ENCODE measurements at places on chromosomes 6 and 20.

DNA sequence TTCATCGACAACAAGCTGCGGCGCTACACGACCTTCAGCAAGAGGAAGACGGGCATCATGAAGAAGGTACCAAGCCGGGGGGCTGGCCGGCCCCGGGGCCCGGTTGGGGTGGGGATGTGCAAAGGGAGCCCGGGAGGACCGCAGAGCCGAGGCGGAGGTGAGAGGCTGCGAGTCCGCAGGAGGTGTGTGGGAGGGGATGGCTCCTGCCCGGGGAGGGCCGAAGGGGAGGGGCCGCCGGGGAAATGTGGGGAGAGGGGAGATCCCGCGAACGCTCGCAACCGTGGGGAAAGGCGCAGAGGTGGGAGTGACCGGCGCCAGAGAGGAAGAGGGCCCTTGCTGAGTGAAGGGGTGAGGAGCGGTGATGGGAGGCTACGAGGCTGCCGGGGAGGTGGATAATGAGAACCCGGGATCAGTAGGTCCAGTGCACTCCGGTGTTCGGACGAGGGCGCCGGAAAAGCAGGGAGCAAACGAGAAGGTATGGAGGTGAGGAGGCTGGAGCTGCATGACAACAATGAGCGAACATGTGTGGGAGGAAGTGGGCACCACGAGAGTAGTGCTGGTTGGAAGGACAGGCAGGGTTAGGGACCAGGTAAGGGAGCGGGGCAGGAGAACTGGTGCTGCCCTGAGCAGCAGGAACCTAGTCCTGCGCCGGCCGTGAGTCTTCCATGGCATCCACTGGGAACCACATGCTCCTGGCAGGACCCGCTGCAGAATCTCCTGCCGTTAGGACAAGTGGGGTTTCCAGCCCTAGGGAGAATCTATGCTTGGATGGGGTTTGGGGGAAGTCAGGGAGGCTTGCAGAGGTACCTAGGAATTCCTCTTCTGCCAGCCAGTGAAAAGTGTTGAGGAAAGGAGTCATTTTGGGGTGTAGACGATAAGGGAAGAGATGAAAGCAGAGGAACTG, 1.3 kb downstream of the SRF start:
- DNase-seq: peak; percentile 50

- no peak for DNase-seq
Measured at GRCh38 chr6:7230956-7231713, 81.9 kb downstream of the SSR1 start.

- no peak for DNase-seq
Measured at GRCh38 chr6:80641591-80641990, 535.1 kb downstream of the BCKDHB start.

DNA sequence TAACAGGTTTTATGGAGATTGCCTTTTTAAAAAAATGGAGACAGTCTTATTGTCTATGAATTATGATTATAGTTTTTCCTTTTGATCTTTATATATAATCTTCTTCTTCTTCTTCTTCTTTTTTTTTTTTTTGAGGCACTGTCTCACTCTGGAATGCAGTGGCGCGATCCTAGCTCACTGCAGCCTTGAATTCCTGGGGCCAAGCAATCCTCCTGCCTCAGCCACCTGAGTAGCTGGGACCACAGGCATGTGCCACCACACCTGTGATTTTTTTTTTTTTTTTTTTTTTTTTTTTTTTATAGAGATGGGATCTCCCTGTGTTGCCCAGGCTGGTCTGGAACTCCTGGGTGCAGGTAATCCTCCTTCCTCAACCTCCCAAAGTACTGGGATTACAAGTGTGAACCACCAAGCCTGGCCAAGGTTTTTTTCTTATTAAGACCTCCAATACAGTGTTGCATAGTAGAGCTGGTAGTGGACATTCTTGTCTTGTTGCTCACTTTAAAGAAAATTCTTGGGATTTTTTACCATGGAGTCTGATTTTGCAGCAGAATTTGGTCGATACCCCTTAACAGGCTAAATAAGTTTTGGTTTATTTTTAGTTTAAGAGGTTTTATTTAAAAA, 46.5 kb downstream of the STK4 start:
- DNase-seq: peak; percentile 76

DNA sequence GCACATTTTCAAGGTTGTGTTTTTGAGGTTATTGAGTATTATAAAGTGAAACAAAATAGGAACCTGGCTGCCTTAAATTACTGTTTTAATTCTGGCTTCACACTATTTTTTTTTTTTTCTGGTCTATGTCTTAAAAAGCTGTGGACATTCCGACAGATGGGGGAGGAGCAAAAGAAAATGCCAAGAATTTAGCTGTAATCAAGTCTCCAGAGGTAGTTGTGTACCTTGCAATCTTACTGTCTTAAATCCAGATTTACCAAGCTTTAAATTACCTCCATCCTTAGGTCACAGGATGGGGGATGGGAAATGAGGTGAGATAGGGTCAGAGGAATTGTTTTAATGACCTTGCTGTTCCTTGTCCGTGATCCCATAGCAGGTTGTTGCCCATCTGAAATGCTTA, 182.8 kb downstream of the UTRN start:
- no peak for DNase-seq

GRCh38 chr6:154500769-154501577, 9.5 kb downstream of the CNKSR3 start:
- DNase-seq: no peak

GRCh38 chr20:25297141-25297905, 49.4 kb downstream of the PYGB start:
- DNase-seq: no peak

- no peak for DNase-seq
Measured at GRCh38 chr6:14375930-14376329, 258.4 kb downstream of the CD83 start.

DNA sequence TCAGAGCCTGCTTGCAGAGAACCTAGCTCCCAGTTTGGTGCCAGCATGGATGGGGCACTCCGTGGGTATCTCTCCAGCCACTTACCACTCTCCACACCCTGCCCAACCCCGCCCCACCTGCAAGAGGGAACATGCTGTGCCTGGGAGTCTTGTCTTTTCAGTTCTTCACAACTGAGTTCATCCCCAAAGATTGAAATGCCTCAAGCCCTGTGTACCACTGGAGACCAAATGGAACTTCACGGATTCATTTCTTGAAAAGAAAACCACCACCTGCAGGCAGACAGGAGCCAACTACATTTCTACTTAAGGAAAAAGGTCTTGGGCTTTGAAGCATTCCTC, 50.1 kb downstream of the TRERF1 start:
- DNase-seq: no peak

- DNase-seq: no peak
Measured at GRCh38 chr6:53529324-53530036, 15.4 kb downstream of the GCLC start.

DNA sequence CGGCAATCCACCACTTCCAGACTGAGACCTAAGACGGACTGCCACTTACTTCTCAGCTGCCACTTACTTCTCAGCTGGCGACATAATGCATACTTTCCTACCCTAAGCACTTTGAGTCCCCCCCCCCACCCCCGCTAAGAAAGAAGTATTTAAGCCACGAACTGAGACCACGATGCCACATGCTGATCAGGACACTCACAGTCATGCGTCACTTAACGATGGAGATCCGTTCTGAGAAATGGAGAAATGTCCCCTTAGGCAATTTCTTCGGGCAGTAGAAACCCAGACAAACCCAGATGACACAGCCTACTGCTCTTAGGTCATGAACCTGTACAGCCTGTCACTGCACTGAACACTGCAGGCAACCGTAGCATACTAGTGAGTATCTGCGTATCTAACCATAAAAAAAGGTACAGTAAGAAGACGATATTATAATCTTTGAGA, 690 bp downstream of the IFNGR1 start:
- DNase-seq: peak; percentile 93

DNA sequence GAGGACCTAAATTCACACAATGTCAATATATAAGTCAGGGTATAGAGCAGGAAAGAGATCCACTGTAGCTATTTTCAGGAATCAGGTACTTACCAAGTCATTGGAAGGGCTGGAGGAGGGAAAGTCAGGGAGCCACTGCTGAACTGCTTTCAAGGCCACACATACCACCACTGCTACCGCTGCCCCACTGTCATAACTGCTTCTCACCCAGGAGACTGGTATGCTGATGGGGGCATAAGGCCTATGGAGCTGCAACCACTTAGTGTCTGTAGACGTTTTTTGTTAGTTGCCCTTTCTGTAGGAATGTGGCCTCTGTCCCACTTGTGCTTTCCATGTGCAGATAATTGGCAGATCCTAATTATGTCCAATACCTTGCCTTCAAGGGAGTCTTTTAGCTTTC, 5.4 kb downstream of the SMAP1 start:
- DNase-seq: no peak

GRCh38 chr20:63083831-63084562, 77.2 kb upstream of the BHLHE23 start:
- DNase-seq: no peak

GRCh38 chr6:31114541-31114878, at the start of gene PSORS1C1:
PSORS1C1 (plus strand) TSS chr6:31114800; CDS start chr6:31129633, 14,833 bp downstream.
- DNase-seq: peak; percentile 81

- DNase-seq: peak; percentile 60
Measured at GRCh38 chr20:43558412-43559146, at the start of gene SGK2. SGK2 (plus strand) TSS chr20:43559027; CDS start chr20:43566496, 7,469 bp downstream.

GRCh38 chr6:30743099-30744053, 889 bp upstream of the FLOT1 start:
- DNase-seq: peak; percentile 45

DNA sequence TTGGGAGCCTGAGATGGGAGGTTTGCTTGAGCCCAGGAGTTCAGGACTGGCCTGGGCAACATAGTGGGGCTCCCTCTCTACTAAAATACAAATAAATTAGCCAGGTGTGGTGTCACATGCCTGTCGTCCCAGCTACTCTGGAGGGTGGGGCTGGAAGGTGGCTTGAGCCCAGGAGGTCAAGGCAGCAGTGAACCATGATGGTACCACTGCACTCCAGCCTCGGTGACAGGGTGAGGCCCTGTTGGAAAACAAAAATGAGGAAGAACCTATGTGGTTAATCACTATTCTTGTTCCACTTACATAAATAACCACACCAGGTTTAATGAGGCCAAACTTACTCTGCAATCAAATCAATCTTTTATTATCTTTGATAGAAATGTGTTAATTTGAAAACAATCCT, 5.4 kb downstream of the PPDPF start:
- DNase-seq: no peak

GRCh38 chr20:34713194-34713943, 9.2 kb downstream of the TP53INP2 start:
- peak; percentile 37 for DNase-seq

- DNase-seq: no peak
Measured at GRCh38 chr6:13471184-13471583, 16.2 kb downstream of the GFOD1 start.

- no peak for DNase-seq
Measured at GRCh38 chr6:156131221-156131903, 645.8 kb upstream of the ARID1B start.

DNA sequence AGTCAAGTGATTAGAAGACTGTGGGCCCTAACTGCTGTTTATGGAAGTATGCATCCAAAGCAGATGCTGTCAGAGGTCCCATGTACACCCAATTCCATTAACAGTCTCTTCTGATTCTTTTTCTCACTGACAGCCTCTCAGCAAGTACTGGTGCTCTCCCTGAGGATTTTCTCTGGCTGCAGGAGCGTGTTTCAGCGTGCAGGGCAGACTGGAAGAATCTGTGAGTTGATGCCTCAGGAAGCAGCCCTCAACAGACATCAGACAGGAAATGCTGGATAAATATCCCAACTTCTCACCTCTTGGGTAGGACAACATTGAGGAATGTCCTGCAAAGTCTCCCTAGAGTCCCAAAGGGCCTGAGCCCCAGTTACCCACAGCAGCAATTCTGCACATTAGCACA, 40.8 kb downstream of the ANKEF1 start:
- DNase-seq: no peak

DNA sequence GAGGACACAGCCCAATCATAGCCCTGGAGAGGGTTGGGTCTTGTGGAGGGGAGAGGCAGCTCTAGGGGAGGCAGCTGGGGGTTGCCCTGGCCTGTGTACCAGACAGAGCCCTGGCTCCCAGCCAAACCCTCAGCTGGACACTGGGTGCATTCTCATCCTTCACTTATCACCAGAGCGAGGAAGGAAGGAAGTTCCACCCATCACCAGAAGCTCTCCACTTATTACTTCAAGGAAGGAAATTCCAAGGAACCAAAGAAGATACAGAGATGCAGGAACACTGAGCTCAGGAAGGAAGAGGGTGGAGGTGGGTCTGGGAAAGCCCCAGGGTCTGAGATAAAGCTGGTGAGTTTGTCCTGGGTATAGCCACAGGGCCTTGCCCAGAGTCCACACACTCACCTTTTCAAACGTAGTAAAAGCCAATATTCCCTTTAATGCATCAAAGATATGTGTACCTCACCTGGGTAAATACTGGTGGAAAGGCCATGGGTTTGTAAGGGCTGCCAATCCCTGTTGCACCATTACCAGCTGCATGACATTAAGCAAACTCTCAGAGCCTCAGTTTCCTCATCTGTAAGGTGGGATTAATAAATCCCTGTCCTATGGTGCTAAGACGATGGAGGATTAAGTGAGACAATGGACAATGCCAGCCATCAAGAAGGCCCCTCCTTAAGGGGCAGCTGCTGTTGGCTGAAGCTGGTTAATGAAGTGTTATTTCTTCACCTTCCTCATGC, 109.7 kb upstream of the NAA20 start:
- no peak for DNase-seq

DNA sequence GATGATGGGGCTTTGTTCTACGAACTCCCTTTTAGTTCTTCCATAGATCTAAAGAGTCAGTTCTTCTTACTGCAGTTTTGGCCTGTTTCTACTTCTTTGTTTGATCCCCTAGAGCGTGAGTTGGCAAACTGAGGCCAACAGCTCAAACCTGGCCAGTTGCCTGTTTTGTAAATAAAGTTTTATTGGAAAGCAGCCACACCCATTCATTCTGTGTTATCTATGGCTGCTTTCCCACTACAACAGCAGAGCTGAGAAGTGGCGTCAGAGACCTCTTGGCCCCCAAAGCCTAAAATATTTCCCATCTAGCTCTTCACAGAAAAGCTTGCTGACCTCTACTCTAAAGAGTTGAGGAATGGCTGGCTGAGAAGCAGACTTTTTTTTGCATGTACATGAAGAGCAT, 52.2 kb downstream of the EYA2 start:
- no peak for DNase-seq

- no peak for DNase-seq
Measured at GRCh38 chr6:80321011-80321410, 214.5 kb downstream of the BCKDHB start.

DNA sequence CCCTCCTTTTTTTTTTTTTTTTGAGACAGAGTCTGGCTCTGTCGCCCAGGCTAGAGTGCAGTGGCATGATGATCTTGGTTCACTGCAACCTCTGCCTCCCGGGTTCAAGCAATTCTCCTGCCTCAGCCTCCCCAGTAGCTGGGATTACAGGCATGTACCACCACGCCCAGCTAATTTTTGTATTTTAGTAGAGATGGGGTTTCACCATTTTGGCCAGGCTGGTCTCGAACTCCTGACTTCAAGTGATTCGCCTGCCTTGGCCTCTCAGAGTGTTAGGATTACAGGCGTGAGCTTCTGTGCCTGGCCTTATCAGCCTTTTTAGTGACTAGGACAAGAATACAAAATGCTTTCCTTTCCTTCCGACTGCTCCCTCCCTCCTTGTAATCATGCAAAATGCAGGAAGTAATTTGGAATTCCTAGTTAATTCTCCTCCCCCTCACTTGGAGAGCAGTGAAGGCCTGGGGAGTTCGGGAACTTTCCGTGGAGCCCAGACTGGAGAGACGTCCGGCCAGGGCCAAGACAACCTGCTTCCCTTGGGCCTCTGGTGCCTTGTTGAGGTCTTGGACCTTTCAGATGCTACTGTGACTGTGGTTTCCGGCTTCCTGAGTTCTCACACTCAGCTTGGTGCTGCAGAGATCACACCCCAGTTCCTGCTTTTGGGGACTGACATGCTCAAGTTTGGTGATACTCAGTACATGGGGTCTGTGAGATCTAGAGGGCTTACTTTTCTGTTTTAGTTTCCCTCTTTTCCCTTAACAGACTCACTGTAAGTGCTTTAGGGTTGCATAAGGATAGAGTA, 3.9 kb upstream of the PHF20 start:
- peak; percentile 11 for DNase-seq

Data from trophoblast cell (in vitro differentiated cells and primary cell).